Testis (tissue), 5 donors: ENCODE measurements at places on chromosomes 1 and 21. TPM values are rescaled to one million over a fixed set of nuclear protein-coding genes. Genes with fewer than 3 reads are reported as not detected.

The USP24 gene
- 50.9 TPM for total RNA-seq

The TIE1 gene
- 10.5 TPM for total RNA-seq

The PROX1 gene
- total RNA-seq = 4.2 TPM

The ADORA1 gene
- total RNA-seq = 43.2 TPM

The CALML6 gene
- total RNA-seq = 2.1 TPM

The COL16A1 gene
- total RNA-seq = 101 TPM

The HTR6 gene
- 0.68 TPM for total RNA-seq

The CD1B gene
- total RNA-seq = not detected

The SEC22B gene
- 26.9 TPM for total RNA-seq

The MATN1 gene
- 0.62 TPM for total RNA-seq

The FMN2 gene
- 3.8 TPM for total RNA-seq

The SPATA1 gene
- 7.1 TPM for total RNA-seq

The S100A16 gene
- total RNA-seq = 158 TPM
